ENCODE measurements at places on chromosomes 16 and 17.

GRCh38 chr17:19538095-19539039 is 4.7 kb downstream of the SLC47A1 start:
- DNase-seq: no peak

DNA sequence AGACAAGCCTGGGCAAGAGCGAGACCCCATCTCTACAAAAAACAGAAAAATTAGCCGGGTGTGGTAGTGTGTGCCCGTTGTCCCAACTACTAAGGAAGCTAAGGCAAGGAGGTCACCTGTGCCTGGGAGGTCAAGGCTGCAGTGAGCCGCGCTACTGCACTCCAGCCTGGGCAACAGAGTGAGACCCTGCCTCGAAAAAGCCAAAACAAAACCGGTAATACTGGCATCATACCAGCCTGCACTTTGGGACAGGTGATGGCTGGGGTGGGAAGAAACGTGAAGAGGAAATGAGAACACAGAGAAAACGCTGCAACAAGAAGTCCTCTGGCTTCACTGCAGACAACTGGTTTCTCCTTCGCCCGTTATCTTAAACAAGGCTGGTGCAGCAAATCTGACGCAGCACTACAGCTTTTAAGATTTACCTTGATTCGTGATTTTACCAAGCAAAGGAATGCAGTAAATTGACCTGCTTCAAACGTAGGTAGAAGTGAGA is 725 bp upstream of the CASC3 start:
- no peak for DNase-seq

GRCh38 chr17:681738-682529 is 32.7 kb downstream of the VPS53 start:
- no peak for DNase-seq

DNA sequence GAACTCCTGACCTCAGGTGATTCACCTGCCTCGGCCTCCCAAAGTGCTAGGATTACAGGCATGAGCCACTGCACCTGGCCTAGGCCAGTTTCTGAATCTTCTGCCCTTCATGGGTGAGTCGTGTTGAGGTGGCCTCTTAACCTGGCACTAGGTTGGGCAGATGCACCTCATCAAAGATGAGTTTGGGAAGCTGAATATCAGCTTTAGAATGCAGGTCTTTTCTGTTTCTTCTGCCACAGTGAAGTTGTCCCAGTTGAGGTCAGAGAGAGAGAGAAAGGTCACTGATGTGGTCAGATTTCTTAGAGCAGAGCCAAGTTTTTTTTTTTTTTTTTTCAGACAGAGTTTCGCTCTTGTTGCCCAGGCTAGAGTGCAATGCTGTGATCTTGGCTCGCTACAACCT is 111.3 kb upstream of the WSCD1 start:
- no peak for DNase-seq

GRCh38 chr16:69632828-69633227 is 67.1 kb downstream of the NFAT5 start:
- no peak for DNase-seq

- DNase-seq: no peak
Measured at GRCh38 chr17:17498606-17499301, 2.6 kb upstream of the RASD1 start.

DNA sequence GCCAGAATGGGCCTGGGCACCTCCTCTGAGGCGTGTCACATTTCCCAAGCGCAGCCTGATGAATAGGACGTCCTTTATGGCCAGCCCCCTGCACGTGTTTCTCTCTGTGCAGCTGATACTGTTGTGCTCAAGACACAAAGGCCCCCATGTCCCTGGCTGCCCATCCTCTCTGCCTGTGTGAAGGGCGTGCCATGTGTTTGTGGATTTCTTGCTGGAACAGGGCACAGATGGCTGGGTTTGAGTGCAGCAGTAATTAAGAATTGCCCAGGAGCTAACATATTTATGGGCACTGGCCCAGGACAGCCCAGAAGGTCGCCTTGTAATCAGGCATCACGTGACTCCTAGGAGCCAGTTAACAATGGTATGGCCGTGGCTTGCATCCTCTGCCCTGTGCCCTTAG is 181.1 kb downstream of the CCDC182 start:
- DNase-seq: no peak

- no peak for DNase-seq
Measured at GRCh38 chr17:1906662-1907101, 76.9 kb downstream of the RPA1 start.

DNA sequence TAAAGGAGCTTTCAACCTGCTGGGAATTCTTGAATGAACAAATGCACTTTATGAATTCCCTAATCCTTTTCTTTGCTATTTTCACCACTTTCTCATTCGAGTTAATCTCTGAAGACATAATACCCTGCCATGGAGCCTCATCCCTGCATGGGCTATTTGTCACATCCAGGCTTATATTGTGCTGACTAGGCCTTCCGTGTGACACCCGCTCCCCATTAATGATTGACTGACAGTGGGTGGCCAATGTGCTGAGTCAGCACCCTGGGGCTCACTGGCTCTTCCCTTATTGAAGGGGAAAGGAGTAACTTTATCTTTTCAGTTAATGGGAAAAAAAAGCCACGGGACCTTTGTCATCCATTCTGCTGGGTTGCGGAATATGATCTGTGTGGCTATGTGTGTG is 1024.8 kb upstream of the EEF2KMT start:
- DNase-seq: no peak

GRCh38 chr17:29546085-29546484 is 20.8 kb downstream of the ABHD15 start:
- no peak for DNase-seq

- no peak for DNase-seq
Measured at GRCh38 chr16:7638306-7638705, 305.7 kb downstream of the RBFOX1 start.

DNA sequence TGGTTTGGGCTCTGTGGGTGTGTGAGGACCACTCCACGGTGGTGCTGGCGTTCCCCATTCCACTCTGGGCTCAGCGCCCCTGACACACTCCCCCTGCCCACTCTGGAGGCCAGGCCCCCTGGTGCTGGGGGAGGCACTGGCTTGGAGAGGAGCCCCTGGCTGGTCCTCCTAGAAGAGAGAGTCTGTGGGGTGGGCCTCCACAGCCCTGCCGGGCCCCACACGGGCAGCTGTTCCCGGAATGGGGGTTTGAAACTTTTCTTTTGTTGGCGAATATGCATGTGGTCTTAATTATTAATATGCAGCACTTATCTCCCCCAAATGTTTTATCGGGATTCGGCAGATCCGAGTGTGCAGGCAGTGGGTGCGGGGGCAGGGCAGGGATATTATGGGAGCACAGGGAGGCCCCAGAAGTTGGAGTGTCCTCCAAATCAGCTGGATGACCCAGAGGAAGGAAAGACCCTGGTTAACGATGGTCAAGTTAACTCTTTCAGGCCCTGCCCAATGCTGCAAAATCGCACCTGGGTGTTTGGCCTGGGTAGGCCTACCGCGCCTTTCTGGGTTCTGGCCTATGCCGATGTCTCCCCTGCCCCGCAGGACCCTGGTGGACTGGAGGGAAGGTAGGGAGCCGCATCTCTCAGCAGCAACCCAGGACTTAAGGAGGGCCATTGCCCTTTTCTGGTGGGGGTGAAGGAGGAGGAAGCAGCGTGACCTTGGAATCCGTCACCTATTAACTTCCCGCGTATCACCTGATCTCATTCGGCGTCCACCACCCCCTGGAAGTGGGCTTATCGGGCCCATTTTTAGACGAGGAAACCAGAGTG is 36.0 kb downstream of the TMEM235 start:
- no peak for DNase-seq

GRCh38 chr17:61627658-61628057 is 36.6 kb upstream of the NACA2 start:
- no peak for DNase-seq

DNA sequence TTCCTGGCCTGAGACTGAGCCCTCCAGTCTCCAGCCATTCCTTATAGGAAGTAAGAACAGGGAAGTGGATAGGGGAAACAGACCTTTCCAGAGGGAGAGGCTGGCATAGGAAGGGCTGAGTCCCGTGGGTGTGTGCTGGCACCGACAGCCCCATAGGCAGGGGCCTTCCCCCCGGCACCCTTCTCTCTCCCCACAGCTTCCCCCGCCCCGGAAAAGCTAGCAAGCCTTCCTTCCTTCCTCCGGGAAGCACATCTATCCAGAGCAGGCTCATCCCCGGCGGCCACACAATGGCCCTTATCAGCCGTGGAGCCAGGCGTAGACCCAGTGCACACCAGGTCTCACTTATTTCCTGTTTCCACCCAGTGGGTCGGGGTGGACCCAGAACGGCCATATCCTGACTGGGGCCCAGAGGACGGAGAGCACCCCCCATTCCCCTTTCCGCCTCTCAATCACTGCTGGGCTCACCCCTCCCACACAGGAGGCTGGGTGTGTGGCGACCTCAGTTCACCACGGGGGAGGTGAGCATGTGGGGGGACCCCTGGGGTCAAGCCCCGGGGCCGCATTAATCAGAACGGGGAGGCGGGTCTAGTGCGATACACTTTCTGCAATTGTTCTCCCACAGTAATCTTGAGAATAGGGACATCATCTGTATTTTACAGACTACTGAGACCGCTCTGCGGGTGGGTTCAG is 950 bp upstream of the MYO1C start:
- DNase-seq: no peak

All from activated T-helper 1 cell treated with anti-CD3 and anti-CD28 coated beads, Interleukin-2, amount 50 U/mL, for 16 hours (primary cell).